ENCODE measurements at places on chromosomes 6 and 20.

DNA sequence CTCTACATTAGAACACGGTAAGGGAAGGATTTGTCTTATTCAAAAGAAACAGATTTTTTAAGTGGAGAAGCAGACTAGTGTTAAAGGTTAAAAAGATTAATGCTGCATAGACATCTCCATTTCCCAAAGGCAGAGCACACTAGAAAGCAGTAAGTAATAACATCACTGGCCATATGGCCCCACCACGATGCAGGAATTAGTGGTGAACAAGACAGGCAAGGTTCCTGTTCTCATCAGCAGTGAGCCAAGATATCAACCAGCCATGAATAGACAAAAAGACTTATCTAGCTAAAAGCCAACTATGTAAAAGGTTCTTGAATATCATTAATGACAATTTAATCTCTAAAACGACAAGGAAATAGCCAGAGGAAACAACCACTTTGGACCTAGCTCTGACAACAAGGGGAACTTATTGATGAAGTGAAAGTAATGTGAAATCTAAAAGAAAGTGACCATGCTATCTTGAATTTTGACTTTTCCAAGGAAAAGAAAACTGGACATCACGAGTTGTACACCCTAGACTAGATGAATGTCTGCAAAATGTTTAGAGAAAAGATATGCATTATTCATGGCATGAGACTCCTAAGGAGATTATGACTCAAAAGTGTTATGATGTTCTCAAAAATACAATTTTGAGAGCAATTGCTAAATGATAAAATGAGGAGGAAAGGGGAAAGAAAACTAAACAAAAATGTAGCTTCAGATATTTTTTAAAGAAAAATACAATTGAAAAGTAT lies 157.9 kb upstream of the STXBP5 start:
- no peak for DNase-seq

GRCh38 chr6:25392372-25392771 lies 113.2 kb downstream of the CARMIL1 start:
- no peak for DNase-seq

DNA sequence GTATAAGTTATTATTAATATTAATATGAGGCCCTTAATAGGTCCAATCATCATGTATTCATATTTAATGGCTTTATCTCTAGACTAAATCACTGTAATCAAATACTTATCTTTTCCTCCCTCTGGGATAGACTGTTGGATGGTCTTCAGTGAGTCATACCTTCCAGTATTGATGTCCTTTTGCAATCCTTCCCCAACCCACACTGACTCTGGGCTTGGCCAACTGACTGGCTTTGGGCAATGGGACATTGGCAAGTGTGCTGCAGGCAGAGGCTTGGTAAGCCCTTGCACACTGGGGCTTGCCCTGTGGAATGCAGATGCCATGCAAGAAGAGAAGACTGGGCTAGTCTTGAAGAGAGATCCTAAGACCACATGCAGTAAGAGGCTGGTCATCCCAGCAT lies 136.6 kb downstream of the CCDC170 start:
- no peak for DNase-seq

- DNase-seq, result no peak
These were observed 296.3 kb downstream of the QKI start for GRCh38 chr6:163710532-163711470.

GRCh38 chr6:161008245-161008644 lies 16.7 kb downstream of the MAP3K4 start:
- DNase-seq, result no peak

GRCh38 chr6:154370545-154370944 lies 13.9 kb upstream of the IPCEF1 start:
- no peak for DNase-seq

GRCh38 chr6:157019733-157020132 lies 242.6 kb downstream of the ARID1B start:
- no peak for DNase-seq

DNA sequence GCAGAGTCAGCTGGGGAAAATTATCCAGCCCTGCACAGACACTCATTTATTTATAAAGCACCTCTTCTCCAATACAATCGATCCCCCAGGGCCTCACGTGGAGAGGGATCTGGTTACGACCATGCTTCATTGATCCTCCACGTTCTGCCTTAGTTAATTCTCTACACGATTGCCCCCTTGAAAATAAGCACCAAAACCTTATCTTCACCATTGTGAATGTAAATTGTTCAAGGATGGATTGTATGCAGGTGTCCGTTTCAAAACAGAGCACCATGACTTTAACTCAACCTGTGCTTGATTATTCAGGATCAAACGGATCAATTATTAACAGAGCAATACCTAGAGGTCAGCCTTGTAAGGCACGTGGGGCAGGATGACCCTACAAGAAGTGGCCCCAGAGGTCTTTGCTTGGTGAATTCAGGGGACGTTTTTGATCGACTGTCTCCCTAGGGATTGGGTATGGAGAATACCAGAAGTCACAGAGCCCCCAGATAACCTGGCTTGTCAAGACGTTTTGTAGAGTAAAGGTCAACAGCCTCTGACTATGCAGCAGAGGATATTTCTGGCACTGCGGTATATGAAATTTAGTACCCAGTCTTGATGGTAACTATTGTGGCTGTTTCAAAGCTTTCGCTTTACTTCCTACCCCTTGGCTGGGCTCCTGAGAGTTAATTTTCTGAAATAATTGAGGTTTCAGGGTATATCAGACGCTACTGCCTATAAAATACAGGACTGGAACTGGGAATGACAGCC lies 112.1 kb downstream of the NFATC2 start:
- DNase-seq, result no peak

DNA sequence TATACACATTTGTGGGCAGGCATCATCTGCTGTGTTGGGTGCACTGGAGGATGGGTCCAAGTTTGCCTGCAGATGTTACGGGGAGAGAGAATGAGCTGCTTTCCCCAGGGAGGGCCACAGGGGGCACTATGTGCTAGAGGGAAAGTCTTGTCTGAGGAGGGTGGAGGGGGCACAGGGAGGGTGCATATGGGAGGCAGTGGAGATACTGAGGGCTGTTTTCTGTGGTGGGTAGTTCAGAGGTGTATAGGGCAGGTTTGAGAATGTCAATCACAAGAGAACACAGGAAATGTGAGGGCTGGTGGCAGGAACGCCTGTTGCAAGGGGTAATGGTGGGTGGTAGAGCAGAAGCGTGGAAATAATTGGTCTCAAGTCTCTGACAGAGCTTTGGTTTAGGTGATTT lies 7.7 kb upstream of the PTPRA start:
- DNase-seq, result no peak

DNA sequence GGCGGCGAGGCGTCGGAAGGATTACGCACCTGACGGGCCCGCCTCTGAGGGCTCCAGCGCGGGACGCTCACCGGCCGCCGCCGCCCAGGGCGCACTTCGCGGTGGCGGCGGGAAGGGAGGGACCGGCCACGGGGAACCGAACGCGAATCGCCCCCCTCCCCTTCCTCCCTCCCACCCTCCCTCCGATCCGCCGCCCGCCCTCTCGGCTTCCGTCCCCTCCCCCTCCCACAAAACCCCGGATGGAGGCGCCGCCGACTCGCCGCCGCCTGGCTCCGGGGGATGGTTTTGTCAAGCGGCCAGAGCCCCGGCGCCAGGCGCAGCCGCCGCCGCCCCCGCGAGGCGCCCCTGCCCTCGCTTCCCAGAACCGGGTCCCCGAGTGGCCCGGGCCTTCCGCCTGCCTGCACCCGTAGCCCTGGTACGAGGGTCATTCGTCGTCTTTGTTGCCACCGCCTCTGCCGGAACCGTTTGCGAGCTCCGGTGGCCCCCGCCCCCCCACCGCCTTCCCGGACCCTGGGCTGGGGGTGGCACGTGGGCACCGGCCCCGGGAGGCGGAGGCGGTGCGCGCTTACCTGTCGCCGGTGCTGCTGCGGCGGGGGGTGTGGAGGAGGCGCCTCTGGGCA lies 398 bp downstream of the ZBTB2 start:
- DNase-seq, result peak; percentile 57

DNA sequence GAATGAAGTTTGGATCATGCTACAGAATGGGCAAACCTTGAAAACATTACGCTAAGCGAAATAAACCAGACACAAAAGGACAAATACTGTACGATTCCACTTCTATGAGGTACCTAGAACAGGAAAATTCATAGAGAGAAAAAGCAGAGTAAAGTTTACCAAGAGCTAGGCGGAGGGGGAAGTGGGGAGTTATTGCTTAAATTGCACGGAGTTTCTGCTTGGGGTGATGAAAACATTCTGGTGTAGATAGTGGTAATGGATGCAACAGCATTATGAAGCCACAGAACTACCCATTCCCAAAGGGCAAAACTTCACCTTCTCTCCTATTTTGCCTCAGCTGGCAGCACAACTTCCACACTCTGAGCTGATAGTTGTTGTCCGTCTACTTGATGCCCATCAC lies 6.4 kb upstream of the PDYN start:
- DNase-seq, result no peak

DNA sequence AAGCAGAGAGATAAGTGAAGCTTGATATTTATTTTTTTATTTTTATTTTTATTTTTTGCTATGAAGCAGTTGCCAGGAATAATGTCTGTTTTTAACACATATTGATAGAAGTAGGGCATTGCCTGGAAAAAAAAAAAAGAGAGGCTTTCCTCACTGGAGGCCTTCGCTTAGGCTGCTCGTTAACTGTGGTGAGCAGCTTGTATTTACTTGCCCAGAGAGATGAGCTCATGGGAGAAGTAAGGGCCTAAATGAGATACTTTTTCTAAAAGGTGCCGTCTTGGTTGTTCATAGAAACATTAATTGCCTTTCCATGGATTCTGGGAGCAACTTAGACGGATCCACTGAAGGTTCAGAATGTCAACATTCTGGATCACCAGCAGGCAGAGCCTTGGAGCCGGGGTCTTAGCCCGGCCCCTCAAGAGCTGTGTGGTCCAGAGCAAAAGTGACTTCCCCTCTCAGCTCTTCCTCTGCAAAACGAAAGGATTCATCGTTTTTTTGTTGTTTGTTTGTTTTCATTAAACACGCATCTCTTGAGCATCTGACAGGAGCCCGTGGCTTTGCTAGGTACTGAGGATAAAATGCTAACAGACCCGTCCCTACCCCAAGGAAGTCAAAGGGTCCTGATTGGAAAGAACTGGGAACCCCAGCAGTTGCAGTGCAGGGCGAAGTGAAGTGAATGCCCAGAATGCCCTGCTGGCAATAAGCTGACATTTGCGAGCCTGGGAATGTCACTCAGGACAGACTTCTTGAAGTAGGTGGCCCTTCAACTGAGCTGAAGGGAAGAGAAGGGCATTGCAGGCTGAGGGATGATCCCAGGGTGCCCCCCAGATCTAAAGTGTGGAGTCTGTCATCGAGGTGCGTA lies 138.5 kb downstream of the ZDHHC14 start:
- no peak for DNase-seq

- DNase-seq, result no peak
These were observed 49.0 kb downstream of the MDGA1 start for GRCh38 chr6:37648465-37649330.

- DNase-seq, result no peak
These were observed 320.5 kb downstream of the MMUT start for GRCh38 chr6:49142421-49143151.

DNA sequence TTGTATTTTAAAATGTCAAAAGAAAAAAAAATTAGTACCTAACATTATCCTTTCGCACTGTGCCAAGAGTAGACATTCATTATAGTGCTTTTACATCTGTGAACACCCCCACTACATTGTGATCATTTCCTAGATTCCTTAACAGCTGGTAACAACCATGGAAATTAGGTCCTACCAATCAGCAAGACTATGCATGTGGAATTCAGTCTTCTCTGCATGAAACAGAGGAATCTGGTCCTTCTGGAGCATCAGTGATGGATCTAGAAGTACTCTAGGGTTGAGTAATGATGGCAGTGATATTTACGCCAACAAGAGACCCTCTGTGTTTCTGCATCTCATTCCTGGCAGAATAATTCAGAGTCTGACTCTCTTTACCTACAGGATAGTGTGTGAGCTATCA lies 9.4 kb downstream of the OR12D1 start:
- DNase-seq, result no peak

GRCh38 chr6:39904946-39905639 lies 29.2 kb downstream of the MOCS1 start:
- no peak for DNase-seq

DNA sequence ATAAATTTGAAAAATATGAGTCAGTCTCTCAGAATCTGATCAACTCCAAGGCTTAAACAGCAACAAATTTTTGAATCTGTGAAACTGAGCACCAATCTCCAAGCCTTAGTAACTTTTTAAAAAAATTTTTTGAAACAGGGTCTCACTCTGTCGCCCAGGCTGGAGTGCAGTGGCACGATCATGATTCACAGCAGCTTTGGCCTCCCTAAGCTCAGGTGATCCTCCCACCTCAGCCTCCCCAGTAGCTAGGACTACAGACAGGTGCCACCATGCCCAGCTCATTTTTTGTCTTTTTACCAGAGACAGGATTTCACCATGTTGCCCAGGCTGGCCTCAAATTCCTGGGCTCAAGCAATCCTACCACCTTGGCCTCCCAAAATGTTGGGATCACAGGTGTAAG lies 207.9 kb upstream of the TCF21 start:
- no peak for DNase-seq

GRCh38 chr6:130381459-130382380 lies 15.9 kb downstream of the TMEM200A start:
- no peak for DNase-seq

- no peak for DNase-seq
These were observed at the start of gene MYB for GRCh38 chr6:135180542-135181332. Gene MYB (plus strand): TSS chr6:135181308. CDS start chr6:135181514, 206 bp downstream.

DNA sequence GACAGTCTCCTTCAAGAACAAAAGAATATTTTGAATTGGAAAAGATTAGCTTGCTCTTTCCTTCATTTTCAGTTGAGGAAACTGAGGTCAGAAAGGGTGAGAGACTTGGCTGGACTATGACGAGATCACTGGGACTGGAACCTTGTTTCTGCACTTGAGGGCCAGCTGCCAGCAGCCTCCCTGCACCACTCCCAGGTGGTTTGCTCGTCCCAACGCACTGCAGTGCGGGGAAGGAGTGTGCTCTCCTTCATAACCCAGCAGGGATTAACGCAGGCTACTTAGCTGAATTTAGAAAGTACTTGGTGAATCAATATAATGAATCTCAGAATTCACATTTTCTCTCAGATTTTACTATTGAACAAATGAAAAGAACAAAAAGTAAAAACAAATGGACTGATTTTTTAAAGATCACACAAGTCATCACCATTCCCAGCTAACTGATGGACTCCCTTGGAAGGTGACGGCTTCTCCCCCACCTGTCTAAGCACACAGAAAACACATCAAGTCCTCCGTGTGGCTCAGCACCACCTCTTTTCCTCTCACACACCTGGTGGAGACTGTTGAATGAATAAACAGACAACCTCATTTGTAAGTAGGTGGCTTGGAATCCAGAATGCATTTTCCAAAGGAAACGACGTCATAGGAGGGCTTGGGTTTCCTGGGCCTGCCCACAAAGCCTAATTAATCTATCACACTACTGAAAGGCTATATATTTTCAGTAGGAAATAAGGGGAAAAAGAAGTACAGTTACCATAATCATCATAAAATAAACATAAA lies 121.0 kb downstream of the QRSL1 start:
- no peak for DNase-seq

DNA sequence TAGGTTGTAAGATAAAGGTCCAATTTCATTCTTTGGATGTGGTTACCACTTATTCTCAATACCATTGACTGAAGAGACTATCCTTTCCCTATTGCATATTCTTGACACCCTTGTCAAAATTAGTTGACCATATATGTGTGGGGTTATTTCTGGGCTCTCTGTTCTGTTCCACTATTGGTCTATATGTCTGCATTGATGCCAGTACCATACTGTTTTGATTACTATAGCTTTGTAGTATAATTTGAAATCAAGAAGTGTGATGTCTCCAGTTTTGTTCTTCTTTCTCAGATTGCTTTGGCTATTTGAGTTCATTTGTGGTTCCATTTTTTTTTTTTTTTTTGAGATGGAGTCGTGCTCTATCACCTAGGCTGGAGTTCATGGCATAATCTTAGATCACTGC lies 8.1 kb upstream of the LRP11 start:
- DNase-seq, result no peak

Data from tibial nerve (tissue), 4 donors.